ENCODE measurements at places on chromosomes 3 and 15.

DNA sequence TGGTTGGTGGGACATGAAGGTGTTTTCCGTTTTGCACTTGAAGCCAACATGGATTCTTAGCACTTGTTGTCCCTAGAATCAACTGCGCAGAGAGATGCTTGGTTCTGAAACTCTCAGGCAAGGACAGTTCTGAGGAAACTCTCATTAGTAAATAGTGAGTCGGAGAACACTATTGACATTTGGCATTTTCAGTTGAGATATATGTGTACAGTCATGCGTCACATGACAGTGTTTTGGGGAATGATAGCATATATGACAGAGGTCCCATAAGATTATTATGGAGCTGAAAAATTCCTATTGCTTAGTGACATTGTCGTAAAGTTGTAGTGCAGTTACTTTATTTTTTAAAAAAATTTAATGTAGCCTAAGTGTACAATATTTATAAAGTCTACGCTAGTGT lies 5.8 kb downstream of the APBA2 start:
- H3K4me1 ChIP-seq = peaks cover 25% of the 10 kb centered on the region
- H3K4me3 ChIP-seq = no peak overlapping the region
- peaks cover 8% of the 10 kb centered on the region for H3K27me3 ChIP-seq
- peaks cover 5% of the 10 kb centered on the region for H3K36me3 ChIP-seq
- H3K27ac ChIP-seq = no peak overlapping the region
- no peak for DNase-seq

GRCh38 chr3:174126990-174127758 lies 729.6 kb downstream of the NLGN1 start:
- no peak for DNase-seq
- no peak overlapping the region for H3K4me3 ChIP-seq
- H3K27ac ChIP-seq = no peak overlapping the region

GRCh38 chr15:92346063-92346462 lies 47.6 kb upstream of the ST8SIA2 start:
- no peak overlapping the region for H3K4me3 ChIP-seq
- no peak for DNase-seq

DNA sequence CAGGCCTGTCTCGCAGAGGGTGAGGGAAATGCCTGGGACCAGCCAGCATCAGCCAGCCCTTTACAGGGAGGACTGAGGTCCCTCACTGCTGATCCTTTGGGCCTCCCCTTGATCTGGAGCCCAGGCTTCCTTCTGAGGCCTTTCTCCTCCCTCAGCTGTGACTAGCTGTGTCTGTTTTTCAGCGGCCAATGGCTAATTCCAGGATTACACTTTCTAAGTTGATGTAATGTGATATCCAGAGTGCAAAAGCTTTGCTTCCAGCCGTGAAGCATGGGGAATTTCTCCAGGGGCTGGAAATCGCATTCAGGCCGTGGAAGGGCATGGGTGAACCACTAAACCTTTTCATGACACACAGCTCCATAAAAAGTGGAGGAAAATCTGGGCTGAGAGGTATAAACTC lies 157.6 kb downstream of the SHQ1 start:
- H3K27ac ChIP-seq = no peak overlapping the region
- DNase-seq = no peak
- H3K4me3 ChIP-seq = no peak overlapping the region

DNA sequence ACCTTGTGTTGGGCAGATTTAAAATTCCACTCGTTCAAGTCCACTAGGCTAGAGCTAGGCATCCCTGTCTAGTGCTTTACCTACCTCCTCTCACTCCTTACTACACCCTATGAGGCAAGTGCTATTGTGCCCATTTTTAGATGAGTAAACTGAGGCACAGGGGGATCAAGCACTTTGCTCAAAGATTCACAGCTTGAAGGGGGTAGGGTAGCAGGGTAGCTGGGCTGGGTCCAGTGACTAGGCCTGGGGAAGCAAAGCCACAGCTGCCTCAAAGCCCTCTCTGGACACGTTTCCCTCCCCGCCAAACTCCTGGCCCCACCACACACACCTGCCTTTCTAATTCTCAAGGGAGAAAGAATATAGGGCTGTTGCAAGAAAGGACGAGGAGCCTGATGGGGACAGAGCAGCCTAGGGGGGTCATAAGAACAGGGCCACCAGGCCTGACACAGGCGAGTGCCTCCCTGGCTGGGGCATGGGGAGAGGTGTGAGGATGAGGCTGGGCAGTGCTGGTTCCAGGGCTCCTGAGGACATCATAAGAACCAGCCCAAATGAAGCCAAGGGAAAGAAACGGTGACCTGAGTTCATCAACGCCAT lies 34.8 kb upstream of the SFMBT1 start:
- H3K4me3 ChIP-seq = no peak overlapping the region
- H3K27me3 ChIP-seq = no peaks in the 10 kb centered on the region
- H3K27ac ChIP-seq = no peak overlapping the region
- no peaks in the 10 kb centered on the region for H3K4me1 ChIP-seq

DNA sequence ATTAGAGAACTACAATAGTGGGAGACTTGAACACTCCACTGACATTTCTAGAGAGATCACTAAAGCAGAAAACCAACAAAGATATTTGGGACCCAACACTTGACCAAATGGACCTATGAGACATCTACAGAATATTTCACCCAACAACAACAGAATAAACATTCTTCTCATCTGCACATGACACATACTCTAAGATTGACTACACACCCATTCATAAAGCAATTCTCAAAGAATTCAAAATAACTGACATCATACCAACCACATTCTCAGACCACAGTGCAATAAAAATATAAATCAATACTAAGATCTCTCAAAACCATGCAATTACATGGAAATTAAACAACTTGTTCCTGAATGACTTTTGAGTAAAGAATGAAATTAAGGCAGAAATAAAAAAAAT lies 473.7 kb downstream of the LPP start:
- H3K4me3 ChIP-seq = no peak overlapping the region
- no peak for DNase-seq
- H3K27me3 ChIP-seq = peaks cover 6% of the 10 kb centered on the region

DNA sequence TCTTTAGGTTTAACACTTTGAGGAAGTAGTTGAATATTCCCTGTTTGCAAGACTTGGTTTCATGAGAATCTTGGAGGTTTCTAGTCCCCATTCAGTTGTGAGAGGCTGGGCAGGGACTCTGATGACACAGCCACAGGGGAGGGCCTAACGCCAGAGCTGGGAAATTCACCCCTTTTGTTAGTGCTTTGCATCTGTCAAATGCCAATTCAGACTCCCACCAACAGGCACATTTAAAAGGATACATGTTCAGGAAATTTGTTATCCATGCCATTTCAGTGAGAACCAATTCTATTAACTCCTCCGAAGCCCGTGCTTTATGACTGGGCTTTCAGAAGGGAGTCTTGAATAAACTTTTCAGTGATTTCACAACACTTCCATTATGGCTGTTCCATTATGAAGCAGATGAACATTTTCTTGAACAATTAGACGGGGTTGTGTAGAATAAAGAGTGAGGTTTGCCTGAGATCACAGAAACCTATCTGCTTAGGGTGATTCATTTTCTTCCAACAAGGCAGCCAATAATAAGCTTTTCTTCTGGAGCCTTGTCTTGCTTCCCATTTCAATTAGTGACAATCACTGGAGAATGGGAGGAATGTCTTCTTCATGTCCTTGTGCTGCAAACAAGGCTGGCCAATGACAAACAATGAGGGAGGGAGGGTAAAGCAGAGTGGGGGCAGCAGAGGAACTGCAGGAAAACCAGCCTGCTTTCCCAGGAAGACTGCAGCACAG lies 90.6 kb downstream of the SOX14 start:
- peak; percentile 8 for DNase-seq
- H3K4me1 ChIP-seq = peaks cover 8% of the 10 kb centered on the region
- no peak overlapping the region for H3K27ac ChIP-seq
- H3K27me3 ChIP-seq = no peaks in the 10 kb centered on the region

DNA sequence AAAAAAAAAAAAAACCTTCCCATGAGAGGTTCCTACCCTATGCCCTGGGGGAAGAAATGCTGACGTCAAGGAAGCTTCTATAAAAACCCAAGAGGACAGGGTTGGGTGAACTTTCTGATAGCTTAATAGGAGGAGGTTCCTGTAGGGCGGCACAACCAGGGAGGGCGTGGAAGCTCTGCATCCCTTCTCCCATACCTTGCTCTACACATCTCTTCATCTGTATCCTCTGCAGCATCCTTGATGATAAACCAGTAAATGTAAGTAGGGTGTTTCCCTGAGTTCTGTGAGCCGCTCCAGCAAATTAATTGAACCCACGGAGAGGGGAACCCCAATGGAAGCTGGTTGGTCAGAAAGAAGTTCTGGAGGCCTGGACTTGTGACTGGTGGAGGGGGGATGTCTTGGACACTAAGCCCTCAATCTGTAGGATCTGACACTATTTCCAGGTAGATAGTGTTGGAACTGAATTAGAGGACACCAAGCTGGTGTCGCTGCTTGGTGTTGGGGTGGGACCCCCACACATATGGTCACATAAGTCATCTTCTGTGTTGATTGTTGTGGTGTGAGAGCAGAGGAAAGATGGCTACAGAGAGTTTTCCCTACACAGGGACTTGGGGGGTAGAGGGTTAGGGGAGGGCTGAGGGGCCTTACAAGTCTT lies 91.5 kb downstream of the ST6GAL1 start:
- no peaks in the 10 kb centered on the region for H3K27me3 ChIP-seq
- peak overlapping the region; percentile 15 for H3K4me3 ChIP-seq
- peaks cover 30% of the 10 kb centered on the region for H3K4me1 ChIP-seq
- H3K27ac ChIP-seq = peak overlapping the region; percentile 59
- H3K36me3 ChIP-seq = peaks cover 14% of the 10 kb centered on the region

Measured in endothelial cell (in vitro differentiated cells).